ENCODE measurements at places on chromosomes 3 and 15.

GRCh38 chr3:17444865-17445264 lies 297.6 kb downstream of the TBC1D5 start:
- no peak for DNase-seq

- DNase-seq: no peak
These were observed 74.1 kb upstream of the POMGNT2 start for GRCh38 chr3:43180027-43180426.

DNA sequence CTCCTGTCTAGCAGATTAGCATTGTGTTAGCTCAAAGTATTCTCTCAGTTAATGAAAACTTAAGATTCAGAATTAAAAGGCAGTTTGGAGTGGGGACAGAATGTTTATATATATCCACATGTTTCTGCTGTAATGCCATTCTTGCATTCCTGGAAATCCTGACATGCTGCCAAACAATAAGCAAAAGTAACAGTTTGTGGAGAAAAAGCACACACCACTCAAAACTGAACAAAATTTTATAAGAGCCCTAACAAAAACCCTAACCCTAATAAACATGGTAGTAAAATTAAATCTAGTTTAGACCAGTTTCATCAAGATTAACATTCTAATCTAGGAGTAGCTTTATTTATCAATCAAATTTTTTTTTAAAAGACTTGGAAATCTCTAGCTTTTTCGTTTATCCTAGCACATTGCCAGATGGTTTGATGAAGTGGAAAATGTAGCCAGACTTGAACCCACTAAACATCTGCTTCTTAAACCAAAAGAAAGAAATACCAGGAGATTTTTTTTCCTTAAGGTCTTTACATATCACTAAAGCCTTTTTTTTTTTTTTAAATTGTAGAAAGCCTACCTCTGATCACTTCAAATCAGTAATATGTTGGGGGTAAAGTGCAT lies 3.7 kb downstream of the TCAIM start:
- DNase-seq: no peak

GRCh38 chr15:101348015-101348414 lies 53.0 kb upstream of the SNRPA1 start:
- no peak for DNase-seq

Measured in left forelimb (tissue), 1 donor.